A549 treated with RU486 at 1 μM for 4 hours (cell line): ENCODE measurements at places on chromosomes 6 and 20. TPM values are rescaled to one million over a fixed set of nuclear protein-coding genes. Genes with fewer than 3 reads are reported as not detected.

Gene IPCEF1
- total RNA-seq: 0.08 TPM in 1 of 5 replicates, not detected in the others

Gene SULF2
- total RNA-seq: 20.7 to 25.8 TPM (median 21.3 TPM) in 5 replicates

Gene OSBPL2
- total RNA-seq: 15.6 to 20.1 TPM (median 17.8 TPM) in 5 replicates

Gene BLCAP
- total RNA-seq: 41.4 to 53.5 TPM (median 49.9 TPM) in 5 replicates

Gene NCOA6
- 17.5 to 20.1 TPM (median 19.8 TPM) in 5 replicates for total RNA-seq

Gene PREX1
- total RNA-seq: 11.8 to 14.4 TPM (median 12.5 TPM) in 5 replicates

Gene DNMT3B
- total RNA-seq: 3.8 to 4.9 TPM (median 4.2 TPM) in 5 replicates

Gene MKKS
- total RNA-seq: 16.3 to 21.3 TPM (median 20.5 TPM) in 5 replicates

Gene BPIFA1
- not detected in 5 replicates for total RNA-seq

Gene HLA-DOA
- 0.50 TPM in 1 of 5 replicates, not detected in the others for total RNA-seq

Gene MAS1
- not detected in 5 replicates for total RNA-seq

Gene OTOR
- total RNA-seq: not detected in 5 replicates

Gene C20orf144
- total RNA-seq: 0.07 to 0.13 TPM (median 0.09 TPM) in 4 of 5 replicates, not detected in the other

Gene EFCAB8
- not detected in 5 replicates for total RNA-seq

Gene CCN6
- not detected in 5 replicates for total RNA-seq

Gene IMPG1
- not detected in 5 replicates for total RNA-seq

Gene STX7
- 20.7 to 26.0 TPM (median 22.4 TPM) in 5 replicates for total RNA-seq

Gene RSPO3
- total RNA-seq: 86.4 to 127 TPM (median 99.4 TPM) in 5 replicates

Gene RNF146
- total RNA-seq: 7.1 to 10.3 TPM (median 9.6 TPM) in 5 replicates

Gene ISM1
- 0.16 to 0.56 TPM (median 0.37 TPM) in 5 replicates for total RNA-seq

Gene TRIM38
- 1.8 to 2.1 TPM (median 1.9 TPM) in 5 replicates for total RNA-seq

Gene C6orf58
- total RNA-seq: 0.13 to 0.33 TPM (median 0.13 TPM) in 3 of 5 replicates, not detected in the others

Gene TRPC4AP
- total RNA-seq: 48.3 to 58.1 TPM (median 54.8 TPM) in 5 replicates

Gene KIF25
- total RNA-seq: 0.14 TPM in 1 of 5 replicates, not detected in the others

Gene TREM1
- total RNA-seq: 0.22 TPM in 1 of 5 replicates, not detected in the others

Gene CST5
- total RNA-seq: not detected in 5 replicates

Gene VGLL2
- total RNA-seq: not detected in 5 replicates

Gene PCNA
- total RNA-seq: 392 to 442 TPM (median 414 TPM) in 5 replicates

Gene OR2B6
- total RNA-seq: 0.20 to 0.21 TPM in 2 of 5 replicates, not detected in the others

Gene COL9A1
- total RNA-seq: not detected in 5 replicates

Gene SLC22A3
- total RNA-seq: 25.9 to 39.8 TPM (median 36.8 TPM) in 5 replicates

Gene CCM2L
- total RNA-seq: 0.47 to 0.67 TPM (median 0.56 TPM) in 5 replicates

Gene ADGRF1
- 0.33 TPM in 1 of 5 replicates, not detected in the others for total RNA-seq

Gene CST4
- not detected in 5 replicates for total RNA-seq

Gene TREML2
- total RNA-seq: not detected in 5 replicates

Gene CLIC5
- not detected in 5 replicates for total RNA-seq

Gene EPPIN
- total RNA-seq: not detected in 5 replicates

Gene CRISP3
- total RNA-seq: 0.06 TPM in 1 of 5 replicates, not detected in the others

Gene NKAIN2
- total RNA-seq: not detected in 5 replicates
